Hematopoietic multipotent progenitor cell treated with erythropoietin and hydrocortisone succinate and interleukin-3 and kit ligand, for 8 days (in vitro differentiated cells): ENCODE measurements at places on chromosomes 12 and 14.

DNA sequence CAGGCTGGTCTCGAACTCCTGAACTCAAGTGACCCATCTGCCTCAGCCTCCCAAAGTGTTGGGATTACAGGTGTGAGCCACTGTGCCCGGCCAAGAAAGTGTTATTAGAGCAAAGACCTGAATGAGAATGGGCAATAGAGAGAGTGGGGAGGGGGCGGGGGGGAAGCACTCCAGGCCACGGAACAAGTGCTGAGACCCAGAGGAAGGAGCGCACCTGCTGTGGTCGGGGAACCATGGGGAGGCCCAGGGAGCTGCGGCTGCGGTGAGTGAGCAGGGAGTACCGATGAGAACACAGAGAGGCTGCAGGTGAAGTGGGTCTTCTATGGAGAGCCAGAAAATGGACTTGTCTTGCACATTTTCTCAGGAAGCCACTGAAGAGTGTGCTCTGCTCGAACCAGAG lies 10.8 kb downstream of the SMIM41 start:
- DNase-seq: no peak

- no peak for DNase-seq
These were observed 42.5 kb upstream of the ANO2 start for GRCh38 chr12:5987573-5987972.

DNA sequence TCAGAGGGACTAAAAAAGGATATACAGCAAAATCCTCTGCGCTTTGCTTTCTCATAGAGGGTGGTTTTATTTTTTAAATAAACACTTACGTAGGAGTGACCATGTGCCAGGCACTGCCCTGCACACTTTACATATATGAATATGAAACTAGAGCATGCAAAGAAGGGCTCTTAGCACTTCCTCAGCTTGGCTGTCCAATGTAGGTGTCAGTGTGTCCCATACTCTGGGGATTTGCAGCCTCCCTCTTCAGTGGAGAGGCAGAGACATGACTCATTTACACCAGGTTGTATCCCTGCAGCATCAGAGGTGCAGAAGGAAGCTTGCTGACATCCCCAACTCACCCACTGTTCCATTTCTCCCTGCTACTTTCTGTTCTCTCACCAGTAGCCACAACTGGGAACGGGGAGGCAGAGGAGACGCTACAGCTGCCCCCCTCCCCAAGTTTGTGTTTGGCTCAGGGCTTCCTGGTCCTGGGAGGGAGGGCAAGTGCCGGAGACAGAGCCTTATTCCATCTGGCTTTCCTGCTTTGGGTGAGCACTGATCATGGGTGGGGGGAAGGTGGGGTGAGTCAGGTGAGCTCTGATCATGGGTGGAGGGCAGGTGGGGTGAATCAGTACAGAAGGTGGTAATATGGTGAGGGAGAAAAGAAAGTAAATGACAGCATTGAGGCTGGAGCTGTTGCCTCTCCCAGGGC lies 4.9 kb upstream of the KRT5 start:
- no peak for DNase-seq

GRCh38 chr14:24630872-24631477 lies 3.0 kb downstream of the GZMB start:
- DNase-seq: no peak

GRCh38 chr14:49703965-49704364 lies 11.0 kb downstream of the KLHDC1 start:
- peak; percentile 92 for DNase-seq

DNA sequence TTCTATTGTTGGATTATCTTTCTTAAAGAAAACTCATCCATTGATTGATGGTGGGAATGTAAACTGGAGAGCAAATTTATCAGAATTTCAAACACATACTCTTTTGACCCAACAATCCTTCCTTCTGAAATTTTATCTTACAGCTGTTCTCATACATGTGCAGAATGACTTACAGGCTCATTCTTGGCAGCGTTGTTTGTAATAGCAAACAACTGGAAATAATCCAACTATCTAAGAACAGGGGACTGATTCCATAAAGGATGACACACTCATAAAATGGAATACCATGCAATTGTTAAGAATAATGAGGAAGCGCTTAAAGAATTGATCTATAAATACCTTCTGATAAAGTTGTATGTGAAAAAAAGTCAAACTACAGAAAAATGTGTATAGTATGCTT lies 24.0 kb downstream of the RHOJ start:
- DNase-seq: no peak

DNA sequence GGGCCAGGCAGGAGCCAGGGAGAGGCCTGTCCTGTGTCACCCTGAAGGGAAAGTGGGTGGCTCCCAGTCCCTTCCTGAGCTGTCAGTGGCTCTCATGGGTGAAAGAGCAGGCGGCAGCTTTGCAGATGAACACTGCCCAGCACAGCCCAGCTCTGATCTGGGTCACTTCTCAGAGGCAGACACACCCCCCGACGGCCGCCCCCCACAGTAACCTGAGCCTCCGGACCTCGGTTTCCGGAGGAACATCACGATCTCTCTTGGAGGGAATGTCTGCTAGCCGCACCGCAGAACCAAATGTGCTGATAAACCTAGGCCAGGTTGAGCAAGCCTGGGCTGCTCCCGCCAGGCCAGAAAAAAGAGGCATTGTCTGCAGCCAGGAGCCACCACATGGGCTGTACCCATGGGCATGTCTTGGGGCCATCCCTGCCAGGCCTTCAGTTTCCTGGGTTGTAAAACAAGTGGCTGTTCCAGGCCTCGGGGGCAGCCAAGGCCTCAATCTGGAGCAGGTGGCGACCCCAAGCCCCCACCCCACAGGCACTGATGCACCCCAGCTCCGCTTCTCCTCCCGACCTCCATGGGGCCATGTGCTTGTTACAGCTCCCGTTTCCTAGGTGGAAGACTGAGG lies 57.6 kb downstream of the NCOR2 start:
- DNase-seq: no peak
